ENCODE measurements at places on chromosomes 2 and 18. TPM values are rescaled to one million over a fixed set of nuclear protein-coding genes. Genes with fewer than 3 reads are reported as not detected.
A peak's percentile ranks its signal among the peaks of the same experiment; 100 is the strongest.

GRCh38 chr2:178194600-178195389, 483 bp downstream of the OSBPL6 start:
- peak; percentile 72 for DNase-seq

DNA sequence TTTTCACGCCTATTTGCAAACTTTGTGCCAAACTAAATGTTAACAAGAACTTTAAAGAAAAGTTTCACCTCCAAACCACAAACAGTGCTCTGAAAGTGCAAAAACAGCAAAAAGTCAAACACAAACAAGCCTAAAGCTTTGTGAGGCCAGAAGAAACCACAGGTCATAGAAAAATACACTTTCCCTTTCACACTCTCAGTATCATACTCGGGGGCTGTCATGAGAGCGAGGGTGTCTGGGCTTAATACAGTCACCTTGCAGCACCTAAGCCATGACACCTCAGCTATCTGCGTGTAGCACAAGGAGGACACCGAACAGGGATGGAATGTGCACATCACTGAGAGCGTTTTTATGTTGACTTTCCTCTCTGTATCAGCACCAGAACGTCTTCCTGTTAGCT, 26.6 kb upstream of the SEH1L start:
- no peak for DNase-seq

- DNase-seq, result no peak
Measured at GRCh38 chr2:142176941-142177340, 46.1 kb upstream of the LRP1B start.

DNA sequence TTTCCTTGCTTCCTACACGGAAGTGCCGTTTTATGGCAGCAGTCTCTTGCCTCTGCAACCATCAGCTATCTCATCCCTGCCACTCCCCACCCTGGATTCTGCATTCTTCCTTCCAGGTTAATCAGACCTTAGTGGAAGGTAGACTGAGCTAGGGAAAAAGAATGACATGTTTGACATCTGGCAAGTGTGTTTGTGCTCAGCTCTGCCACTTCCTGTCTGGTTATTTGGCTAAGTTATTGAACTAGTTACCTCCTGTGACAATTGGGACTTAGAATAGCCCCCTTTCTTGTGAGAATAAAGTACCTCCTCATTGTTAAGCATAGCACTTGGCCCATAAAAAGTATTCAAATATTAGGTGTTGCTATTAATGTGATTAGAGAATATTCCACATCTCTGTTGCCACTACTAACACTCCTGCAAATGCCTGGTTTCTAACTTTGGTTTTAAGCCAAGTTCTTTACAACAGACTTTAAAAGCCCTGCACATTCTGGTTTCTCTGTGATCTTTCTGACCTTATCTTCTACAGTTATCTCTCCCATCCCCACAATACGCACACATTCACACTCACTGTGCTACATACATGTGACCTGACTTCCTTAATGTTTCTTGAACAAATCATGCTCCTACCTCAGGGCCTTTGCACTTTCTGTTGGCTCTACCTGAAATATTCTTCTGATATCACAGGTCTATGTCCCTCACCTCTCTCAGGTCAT, 10.8 kb upstream of the MAPRE2 start:
- DNase-seq, result no peak

GRCh38 chr2:181420259-181421130, 36.7 kb upstream of the ITGA4 start:
- DNase-seq, result no peak

DNA sequence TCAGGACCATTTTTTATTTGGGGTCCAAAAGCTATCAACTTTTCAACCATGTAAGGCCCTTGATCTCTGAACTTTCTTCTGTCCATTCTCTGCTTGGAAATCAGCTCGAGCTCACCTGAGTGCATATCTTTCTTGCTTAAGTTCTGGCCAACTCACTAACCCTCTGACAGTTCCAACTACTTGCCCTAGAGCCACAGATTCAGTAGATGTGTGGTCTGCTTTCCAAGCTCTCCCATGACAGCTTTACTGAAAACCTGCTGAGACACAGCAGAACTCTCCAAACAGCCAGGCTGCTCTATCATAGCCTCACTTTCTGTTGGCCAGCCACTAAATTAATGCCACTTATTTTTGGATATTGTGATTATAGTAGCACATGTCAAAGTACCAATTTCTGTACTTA, 21.2 kb upstream of the IKZF2 start:
- no peak for DNase-seq

GRCh38 chr2:209062210-209062609, 361.6 kb upstream of the MAP2 start:
- DNase-seq, result no peak

DNA sequence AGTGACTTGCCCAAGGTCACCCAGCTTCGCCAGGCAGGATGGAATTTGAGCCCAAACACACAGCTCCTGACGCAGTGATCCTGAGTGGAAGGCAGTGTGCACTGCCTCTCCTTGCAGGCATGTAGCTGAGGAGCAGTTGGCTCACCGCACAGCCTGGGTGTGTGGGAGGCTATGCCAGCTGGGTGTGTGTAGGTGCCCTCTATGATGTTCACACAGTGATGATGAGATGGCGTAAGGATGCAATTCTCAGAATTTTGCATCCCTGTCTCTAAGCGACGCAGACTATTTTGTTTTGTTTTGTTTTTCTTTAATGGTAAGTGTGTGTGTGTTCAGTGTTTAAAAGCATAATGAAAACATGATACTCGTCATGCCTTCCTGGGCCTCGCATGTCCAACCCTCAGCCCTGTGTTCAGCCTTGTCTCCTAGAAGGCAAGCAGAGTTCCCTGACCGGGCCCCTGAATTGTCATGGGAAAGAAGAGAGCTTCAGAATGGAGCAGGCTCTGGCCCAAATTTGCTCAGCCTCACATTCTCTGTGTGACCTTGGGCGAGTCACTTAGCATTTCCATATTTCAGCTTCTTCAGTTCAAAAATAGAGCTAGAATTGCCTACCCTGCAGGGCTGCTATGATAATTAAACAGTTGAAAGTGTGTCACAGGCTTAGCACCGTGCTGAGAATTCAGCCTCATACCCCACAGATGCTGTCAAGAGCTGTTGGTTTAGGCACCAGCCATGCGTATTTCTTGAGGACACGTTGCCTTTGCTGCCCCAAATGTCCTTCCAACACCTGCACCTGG, 603.6 kb upstream of the RAB6C start:
- DNase-seq, result no peak

DNA sequence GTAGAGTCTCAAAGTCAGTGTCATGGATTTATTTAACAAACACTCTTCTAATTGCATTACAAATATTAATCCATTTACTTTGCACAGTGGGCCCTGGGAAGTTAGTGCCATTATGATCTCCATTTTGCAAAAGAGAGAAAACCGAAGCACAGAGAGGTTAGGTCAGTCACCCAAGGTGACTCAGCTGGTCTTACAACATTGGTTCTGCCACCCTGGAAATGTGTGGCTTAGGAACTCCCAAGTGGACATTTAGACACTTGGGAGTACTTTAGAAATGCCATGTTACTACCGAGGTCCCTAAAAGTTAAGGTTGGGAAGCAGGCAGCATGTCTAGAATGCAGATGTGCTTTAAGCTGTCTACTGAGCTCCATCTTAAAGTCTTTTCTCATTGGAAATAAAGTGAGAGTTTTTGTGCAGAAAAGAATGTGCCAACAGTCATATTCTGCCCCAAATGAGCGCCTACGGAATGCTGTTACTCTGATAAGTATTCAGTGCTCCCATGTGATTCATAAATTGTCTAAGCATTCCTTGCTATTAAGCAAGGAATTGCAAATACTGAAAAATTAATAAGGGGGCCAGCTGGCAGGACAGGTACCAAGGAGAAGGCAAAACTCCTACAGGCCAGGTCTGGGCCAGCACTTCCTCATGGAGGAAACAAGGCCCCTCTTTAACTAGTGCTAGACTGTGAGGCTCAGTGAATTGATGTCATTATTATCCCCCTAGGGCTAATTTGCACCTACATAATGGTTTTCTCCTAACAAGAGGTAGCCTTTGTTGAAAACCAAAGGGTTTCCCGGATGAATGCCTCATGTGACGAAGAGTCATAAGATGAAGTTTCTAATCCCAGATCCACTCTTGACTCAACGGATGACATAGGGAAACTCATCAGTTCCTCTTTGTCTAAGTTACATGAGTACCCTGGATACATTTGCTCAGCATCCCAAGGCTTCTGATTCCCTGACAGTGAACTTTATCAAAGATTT, 16.3 kb downstream of the NRP2 start:
- peak; percentile 51 for DNase-seq

DNA sequence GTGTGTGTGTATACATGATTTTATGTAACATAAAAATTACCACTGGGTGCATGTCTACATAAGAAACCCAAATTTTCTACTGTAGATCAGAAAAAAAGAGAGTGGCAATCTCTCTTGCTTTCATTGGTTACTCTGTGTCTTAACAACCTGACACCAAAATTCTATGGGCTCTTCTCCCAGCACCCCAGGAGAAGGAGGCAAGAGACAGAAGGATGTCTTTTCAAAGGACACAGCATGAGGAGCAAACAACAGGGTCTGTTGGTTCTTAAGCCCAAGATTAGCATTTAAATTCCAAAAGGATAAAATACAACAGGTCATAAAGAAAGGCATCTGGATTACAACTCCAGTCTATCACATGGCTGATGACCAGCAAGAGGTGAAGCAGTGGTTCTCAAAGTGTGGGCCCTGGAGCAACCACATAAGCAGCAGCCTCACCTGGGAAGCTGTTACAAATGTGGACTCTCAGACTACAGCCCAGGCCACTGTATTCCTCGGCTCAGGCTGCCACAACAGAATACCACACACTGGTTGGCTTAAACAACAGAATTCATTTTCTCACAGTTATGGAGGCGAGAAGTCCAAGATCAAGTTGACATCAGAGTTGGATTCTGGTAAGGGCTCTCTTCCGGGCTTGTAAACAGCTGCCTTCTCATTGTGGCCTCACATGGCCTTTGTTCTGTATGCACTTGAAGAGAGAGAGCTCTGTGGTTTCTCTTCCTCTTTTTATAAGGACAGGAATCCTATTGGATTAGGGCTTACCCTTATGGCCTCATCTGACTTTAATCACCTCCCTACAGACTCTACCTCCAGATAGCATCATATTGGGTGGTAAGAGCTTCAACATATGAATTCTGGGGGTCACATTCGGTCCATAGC, 79.8 kb upstream of the RNF152 start:
- DNase-seq, result no peak

DNA sequence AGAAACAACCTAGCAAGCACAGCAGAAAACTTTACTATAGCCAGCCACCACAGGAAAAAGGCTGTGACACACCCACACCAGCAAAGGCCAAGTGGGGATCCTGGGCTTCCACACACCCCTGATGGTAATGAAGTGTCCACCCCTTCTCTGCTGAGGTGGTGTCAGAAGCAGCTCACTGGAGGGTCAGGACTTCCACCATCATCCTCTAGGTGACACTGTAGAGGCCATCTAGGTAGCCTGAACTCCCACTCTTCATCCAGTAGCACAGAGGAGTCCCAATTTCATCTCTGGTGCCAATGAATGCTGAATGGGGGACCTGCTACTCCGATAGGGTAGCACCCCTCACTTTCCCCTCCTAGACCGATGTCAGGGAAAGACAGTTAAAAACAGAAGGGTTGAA, 1544.4 kb downstream of the LRP1B start:
- no peak for DNase-seq

ASB18 gene
- total RNA-seq, result not detected

TMEM37 gene
- not detected for total RNA-seq
